ENCODE measurements at places on chromosomes 5 and 9. TPM values are rescaled to one million over a fixed set of nuclear protein-coding genes. Genes with fewer than 3 reads are reported as not detected.
A peak's percentile ranks its signal among the peaks of the same experiment; 100 is the strongest.

- no peak for DNase-seq
Observed at GRCh38 chr9:29751226-29751625, 2177.9 kb upstream of the C9orf72 start.

DNA sequence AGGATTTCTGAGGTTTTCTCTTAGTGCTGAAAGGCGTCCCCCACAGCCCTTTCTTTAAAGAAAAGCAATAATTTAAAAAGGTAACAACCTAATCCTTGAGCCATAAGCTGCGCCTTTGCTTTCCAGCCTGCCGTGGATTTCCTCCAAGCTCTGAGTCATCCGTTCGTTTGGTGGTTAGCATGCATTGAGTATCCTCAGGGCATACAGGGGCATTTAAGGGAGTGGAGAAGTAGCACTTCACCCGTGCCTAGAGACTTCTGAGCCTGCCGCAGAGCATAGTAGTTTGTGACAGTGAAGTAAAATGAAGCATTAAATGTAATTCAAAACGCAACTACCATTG, 892 bp upstream of the TNC start:
- DNase-seq, result peak; percentile 94

- no peak for DNase-seq
Observed at GRCh38 chr9:4936277-4936676, 48.8 kb upstream of the JAK2 start.

DNA sequence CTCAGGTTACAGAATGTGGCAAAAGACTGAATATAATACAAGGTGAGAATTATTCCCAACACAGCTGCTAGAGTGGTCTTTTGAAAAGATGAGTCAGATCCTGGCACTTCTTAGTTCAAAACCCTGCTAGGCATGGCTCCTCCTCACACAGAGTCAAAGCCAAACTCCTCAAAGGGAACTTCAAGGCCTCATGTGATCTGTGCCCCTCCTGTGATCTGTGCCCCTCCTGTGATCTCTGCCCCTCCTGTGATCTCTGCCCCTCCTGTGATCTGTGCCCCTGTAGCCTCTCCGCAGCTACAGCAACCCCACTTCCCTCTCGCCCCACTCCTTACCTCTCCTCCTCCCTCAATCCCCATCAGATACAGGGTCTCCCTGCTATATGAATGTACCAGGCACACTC, 525.5 kb upstream of the CCNG1 start:
- no peak for DNase-seq

GRCh38 chr9:6811436-6811835, 53.7 kb downstream of the KDM4C start:
- no peak for DNase-seq

PCDHGA11 gene
- 1.5 TPM for total RNA-seq

MYO10 gene
- 69.7 TPM for total RNA-seq

IER5L gene
- 10.1 TPM for total RNA-seq

Data from mammary epithelial cell (primary cell).